ENCODE measurements at places on chromosomes 2 and 18.

- DNase-seq: no peak
Measured at GRCh38 chr18:40470723-40471122, 1484.3 kb upstream of the PIK3C3 start.

DNA sequence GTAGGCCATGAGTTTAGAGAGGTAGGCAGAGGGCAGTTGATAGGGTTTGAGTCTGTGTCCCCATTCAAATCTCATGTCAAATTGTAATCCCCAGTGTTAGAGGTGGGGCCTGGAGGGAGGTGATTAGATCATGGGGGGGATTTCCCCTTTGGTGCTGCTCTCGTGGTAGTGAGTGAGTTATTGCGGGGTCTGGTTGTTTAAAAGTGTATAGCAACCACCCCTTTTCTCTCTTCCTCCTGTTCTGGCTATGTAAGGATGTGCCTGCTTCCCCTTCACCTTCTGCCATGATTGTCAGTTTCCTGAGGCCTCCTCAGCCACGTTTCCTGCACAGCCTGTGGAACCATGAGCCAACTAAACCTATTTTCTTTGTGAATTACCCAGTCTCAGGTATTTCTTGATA is 25.5 kb downstream of the MARCHF4 start:
- no peak for DNase-seq

- DNase-seq: no peak
Measured at GRCh38 chr18:35099911-35100310, 58.7 kb downstream of the MAPRE2 start.

DNA sequence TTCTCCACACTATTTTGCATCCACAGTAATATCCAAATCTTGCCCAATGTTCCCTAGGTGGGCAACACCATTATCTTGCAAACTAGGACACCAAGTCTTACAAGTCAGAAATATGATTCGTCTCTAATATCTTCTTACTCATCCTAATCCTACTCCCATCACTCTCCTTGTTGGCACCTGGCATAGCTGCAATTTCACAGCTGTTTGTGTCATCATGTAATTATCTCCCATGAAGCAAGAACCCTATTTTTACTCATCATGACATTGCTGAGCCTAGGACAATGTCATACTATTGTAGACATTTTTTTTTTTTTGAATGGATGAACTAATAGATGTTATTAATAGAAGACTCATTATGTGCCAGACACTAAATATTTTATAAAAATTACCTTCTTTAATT is 91.3 kb upstream of the CCDC141 start:
- no peak for DNase-seq

Measured in kidney (tissue), 22 donors.